ENCODE measurements at places on chromosomes 12 and 14. TPM values are rescaled to one million over a fixed set of nuclear protein-coding genes. Genes with fewer than 3 reads are reported as not detected.
A peak's percentile ranks its signal among the peaks of the same experiment; 100 is the strongest.

Gene RAB2B
- 26.3 TPM for total RNA-seq

- peak; percentile 20 for DNase-seq
Measured at GRCh38 chr12:55931780-55932550, 1.0 kb downstream of the DGKA start.

DNA sequence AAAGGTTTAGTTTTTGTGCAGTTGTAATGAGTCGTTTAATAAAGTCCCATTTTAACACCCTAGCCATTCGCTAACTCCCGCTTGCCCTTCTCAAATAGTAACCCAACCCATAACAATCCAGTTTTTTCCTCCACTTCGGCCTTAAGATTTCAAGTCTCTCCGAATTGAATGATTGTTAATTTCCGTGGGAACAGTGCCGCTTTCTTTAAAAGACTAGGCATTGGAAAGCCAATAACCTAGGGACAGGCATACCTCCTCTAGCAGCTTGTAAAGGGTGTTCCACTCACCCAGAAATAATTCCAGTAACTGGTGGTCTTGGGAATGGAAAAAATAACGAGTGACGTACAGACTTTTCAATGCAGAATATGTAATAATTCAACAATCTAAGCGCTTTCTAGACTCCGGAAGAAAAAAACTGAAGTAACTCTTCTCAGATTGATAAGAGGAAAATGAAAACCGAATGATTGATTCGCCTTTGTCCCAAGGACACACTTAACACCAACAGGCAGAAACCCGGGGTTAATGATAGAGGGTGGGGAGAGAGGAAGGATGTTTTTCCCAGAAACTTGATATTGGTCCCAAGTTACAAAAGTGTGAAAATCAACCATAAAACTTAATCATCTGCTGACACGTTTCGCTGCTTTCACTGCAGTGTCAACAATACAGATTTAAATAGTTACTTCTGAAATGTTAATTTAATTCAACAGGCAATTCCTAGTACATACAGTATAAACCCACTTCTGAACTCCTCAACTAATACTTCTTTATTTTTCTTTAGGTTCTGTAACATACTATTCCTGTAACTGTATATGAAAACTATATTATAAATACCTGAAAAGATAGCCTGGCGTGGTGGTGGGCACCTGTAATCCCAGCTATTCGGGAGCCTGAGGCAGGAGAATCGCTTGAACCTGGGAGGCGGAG lies 1.0 kb upstream of the SINHCAF start:
- DNase-seq = peak; percentile 25

DNA sequence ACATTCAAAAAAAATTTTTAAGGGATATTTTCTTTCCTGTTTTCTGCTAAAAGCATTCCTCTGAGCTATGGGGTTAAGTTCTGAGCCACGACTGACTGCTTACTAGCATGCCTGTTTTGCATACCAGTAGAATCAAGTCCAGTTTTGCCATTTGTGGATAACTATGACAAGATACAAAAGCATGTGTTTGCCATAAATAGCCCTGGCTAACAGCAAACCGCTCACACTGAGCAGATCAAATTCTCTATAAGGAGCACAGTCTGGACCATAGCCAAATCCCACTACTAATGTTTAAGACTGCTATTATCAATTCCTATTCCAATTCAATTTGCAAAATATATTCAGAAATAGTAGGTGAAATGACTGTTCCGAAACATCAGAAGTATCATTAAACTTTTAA lies 3.2 kb downstream of the CFL2 start:
- DNase-seq = peak; percentile 78

Gene HCAR3
- total RNA-seq = not detected

DNA sequence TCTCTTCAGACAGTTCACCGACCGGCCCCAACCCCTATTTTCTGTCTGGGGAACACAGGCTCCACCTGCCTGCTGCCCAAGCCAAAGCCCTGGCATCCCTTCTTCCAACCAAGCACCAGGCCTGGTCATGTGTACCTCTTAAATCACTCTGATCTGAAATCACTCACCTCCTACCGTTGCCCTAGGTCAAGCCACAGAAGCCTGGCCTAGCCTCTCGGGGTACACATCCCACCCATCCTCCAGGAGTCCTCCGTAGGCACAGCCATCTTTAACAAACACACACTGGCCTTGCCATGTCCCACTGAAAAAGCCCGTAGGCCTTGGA lies 81.8 kb downstream of the IRF2BPL start:
- no peak for DNase-seq

DNA sequence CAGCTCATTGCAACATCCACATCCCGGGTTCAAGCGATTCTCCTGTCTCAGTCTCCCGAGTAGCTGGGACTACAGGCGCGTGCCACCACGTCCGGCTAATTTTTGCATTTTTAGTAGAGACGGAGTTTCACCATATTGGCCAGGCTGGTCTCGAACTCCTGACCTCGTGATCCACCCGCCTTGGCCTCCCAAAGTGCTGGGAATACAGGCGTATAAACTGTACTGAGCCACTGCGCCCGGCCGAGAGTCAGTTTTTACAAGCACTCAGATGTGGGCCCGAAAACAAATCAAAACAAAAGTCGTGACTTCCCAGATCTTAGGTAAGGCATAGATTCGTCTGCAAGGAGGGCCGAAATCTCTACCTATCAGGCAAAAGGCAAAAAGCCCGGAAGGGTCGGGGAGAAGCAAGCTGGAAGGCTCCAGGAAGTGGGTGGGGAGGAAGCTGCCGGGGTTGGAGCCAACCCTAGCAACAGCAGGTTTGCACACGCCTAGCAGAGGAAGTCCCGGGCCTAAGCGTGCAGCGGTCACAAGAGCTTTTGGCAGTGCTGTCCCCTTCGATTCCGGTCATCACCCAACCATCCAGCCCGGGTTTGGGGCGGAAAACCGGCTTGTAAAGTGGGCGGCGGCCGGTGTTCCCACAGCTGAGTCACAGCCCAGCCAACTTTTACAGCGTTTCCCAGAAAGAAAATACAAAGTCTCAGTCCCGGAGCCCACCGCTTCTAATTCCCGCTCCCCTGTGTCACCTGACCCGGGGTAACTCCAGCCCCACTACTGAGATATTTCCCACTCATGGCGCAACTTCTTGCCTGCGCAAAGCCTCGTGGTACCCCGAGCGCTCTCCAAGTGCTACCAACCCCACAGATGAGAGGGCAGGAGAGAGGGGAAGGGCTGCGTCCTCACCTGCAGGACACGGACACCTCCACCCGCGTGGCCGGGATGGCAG lies 583 bp downstream of the CPNE8 start:
- DNase-seq = no peak

GRCh38 chr12:29167988-29168387 lies 18.9 kb downstream of the FAR2 start:
- no peak for DNase-seq

DNA sequence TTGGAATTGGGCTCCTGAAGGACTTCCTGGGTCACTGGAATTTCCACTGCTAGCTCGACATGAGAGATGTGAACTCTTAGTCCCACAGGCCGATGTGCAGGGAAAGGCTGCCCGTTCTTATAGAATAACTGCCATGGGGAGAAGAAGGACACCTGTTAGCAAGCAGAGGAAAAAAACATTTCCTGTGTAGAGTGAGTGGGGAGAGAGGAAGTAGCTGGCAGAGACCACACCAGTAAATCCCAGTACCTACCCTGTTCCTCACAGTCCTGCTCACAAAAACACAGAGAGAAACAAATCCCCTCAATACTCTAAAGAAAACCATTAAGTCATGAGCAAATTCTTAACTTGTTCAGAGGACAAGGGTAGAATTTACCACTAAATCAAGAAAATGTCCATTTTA lies 29.5 kb downstream of the AREL1 start:
- no peak for DNase-seq

DNA sequence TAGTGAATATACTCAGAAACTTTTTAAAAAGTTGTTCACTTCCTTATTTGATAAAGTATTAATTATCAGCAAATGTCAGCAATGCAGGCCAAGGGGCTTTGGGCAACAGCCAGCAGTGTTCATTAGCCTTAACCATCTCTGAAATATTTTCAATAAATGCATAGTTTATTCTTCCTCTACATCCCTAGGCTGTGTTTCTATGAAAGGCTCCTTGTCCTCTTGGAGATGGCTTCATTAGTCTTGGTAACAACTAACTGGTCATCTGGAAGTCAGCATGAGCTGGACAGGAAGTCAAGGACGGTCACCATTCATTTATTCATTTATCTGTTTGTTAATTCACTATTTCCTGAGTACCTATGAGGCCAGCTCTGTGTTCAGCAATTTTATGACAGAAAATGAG lies 124.0 kb upstream of the TMEM132D start:
- no peak for DNase-seq

DNA sequence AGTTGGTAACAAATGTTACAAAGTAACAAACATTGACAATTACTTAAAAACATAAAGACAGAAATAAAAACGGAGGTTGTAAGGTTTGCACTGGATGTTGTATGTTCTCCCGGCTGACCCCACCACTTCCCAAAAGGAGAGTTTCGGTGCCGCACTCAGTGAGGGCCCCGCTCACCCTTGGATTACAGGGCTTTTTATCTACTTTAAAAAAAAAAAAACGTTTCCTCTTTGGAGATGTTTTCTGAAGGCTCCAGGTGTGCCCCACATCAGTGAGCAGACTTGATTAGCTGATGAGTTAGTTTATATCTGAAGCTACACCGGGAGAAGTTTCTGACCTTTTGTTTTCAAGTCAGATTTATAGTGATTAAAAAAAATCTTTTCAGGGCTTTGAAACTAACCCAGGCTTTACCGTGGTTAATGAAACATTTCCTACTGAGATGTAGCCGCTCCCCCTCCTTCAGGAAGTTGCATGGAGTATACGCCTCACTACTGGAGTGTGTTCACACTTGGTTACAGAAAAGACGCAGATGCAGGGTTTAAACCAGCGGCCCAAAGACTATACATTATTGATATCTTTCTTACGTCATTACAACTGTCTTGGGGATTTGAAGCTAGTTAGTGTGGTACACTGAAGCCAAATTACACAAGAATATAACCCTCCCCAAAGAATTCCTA lies 38.0 kb upstream of the BCL7A start:
- no peak for DNase-seq

Gene BMP4
- total RNA-seq = 42.9 TPM

DNA sequence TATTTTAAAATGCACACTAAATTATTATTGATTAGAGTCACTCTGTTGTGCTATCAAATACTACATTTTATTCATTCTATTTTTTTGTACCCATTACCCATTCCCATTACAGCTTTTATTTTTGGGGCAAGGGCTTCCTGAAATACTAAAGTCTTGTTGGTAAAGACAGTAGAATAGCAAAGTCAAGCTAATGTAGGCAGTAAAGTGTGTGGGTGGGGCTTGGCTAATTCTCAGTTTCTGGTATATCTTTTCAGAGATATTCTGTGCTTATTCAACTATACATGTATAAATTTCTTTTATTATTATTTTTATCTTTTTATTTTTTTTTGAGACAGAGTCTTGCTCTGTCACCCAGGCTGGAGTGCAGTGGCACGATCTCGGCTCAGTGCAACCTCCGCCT lies 22.3 kb upstream of the PHC1 start:
- no peak for DNase-seq

DNA sequence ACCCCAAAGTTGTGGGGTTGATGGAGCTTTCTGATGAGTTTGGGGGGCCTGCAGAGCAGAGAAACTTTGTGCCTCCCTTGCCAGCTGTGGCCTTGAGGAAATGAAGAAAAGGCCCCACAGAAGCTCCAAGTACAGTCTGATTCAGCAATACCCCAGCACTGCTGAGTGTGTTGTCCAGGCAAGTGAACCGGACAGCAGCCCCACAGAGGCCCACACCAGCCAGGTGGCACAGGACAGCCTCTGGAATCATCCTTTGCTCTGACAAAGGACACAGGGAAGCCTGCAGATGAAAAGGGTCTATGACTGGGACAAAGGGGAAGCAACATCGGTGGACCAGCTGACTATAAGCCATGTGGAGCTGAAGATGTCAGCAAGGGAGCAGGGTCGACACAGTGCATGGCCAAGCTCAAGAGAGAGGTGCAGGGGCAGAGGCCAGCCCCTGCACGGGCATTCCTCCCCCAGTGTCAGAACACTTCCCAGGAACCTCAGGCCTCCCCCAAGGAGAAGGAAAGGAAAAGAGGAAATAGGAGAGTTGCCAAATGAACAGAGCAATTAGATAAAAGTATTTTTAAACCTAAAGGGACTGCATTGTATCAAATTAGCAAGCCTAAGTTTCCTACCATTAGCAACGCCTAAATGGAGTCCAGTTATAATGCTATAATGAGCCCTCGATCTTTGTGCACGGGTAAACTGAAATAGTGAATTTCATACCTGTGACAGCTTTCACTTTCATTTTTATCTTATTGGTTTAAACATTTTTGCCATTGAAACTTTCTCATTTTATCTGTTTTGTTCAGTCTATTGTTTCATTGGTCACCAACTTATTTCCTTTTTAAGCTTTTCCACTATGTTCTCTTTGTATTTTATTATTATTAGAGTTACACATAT lies 46.3 kb upstream of the PTGDR start:
- DNase-seq = no peak

- DNase-seq = no peak
Measured at GRCh38 chr12:52381206-52381605, 4.2 kb downstream of the KRT84 start.

Gene TAS2R10
- total RNA-seq = 1.4 TPM

GRCh38 chr12:26036877-26037276 lies 78.4 kb downstream of the RASSF8 start:
- no peak for DNase-seq

DNA sequence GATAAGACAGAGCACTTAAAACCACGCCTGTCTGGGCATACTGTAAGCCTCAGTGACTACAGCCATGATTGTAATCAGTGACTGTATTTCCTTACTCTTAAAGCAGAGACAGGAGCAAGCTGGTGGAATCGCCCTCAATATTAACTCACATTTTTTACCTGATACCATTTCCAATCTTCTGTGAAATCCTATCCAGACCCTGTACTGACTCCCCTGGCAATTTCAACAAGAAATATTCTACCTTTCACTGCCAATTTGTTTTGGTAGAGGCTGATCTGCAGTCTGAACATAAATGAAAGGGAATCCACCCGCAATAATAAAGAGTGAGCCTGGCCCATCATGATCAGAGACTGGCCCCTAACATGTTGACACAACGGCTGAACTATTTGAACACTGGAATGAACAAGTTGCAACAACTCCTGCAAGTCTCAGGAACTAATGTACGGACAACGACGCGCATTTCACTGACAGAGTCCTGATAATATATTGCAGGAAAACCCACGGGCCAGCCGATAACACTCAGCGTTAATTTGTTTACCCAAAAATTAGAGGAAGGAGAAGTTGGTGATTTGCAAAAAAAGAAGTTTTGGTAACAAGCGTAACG lies 195.5 kb upstream of the BTG1 start:
- no peak for DNase-seq

Gene ZFHX2
- 0.04 TPM for total RNA-seq

DNA sequence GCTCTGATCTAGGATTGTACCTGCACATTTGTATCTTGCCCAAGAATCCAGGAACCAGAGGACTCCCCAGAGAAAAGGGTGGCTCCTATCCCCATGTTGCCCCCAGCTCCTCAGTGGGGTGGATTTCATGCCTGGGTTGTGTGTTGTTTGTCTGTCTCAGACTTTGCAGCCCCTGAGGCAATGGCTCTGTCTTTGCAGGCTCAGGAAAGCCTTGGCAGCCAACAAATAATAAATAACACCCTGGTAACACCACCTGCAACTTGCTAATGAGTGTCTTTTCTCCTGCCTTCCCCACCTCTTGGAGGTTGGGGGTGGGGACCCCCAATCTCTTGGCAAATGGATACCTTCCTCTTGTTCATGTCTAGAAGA lies 65.2 kb upstream of the CISTR start:
- no peak for DNase-seq

Gene CHD8
- 63.7 TPM for total RNA-seq

GRCh38 chr14:54221971-54222370 lies 174.8 kb upstream of the CDKN3 start:
- no peak for DNase-seq

GRCh38 chr12:100326208-100326607 lies 30.7 kb upstream of the SLC17A8 start:
- DNase-seq = no peak

Gene ESYT1
- 92.9 TPM for total RNA-seq

Gene DACT1
- 4.2 TPM for total RNA-seq
